ENCODE measurements at places on chromosomes 7 and 10. TPM values are rescaled to one million over a fixed set of nuclear protein-coding genes. Genes with fewer than 3 reads are reported as not detected.

The RGR gene
- not detected for total RNA-seq

DNA sequence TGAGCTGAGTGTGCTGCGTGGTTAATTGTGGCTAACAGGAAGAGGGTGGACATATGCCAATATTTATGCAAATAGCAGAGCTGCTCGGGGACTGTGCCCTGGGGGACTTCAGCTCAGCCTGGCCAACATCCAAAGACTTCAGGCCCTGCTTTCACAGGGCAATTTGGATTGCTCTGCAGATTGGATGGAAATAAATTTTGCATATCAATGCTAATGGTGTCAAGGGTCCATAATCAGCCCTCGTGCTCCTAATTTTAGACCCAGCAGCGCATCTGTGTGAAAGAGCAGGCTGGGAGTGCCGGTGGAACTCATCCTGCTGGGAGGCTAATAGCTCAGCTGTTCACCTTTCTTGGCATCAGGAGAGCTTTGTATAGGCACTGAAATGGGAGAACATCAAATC, 270.1 kb downstream of the TCERG1L start:
- H3K27ac ChIP-seq = no peak overlapping the region
- no peak overlapping the region for H3K4me3 ChIP-seq
- DNase-seq = no peak
- H3K4me1 ChIP-seq = no peaks in the 10 kb centered on the region

The P4HA1 gene
- 24.6 TPM for total RNA-seq

DNA sequence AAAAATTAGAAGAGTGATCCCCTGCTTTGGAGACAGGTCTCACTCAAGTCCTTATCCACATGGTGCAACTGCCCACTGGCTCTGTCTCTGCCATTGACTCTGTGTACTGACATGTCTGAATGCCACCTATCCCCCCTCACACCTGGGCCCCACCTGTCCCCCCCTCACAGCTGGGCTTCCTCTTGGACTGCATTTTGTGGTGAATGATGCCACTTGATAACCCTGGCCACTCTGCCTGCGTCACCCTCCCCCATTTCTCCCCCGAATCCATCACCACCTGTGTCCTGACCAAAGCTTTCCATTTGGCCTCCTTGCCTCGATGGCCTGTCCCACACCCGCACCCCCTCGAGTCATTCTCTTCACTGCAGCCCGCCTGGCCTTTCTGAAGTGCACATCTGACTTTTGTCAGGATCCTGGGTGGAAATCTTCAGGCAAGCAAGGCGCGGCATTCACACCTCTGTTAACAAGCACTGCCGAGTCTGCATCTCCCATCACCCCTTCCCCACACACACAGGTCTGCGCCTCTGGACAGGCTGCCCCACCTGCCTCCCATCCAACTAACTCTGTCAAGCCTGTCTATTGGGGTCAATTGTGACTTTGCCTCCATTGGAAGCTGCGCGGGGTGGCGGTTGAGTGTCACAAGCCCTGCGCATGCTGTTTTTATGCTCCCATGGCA, 175.3 kb upstream of the KLF14 start:
- H3K36me3 ChIP-seq = no peaks in the 10 kb centered on the region
- no peak overlapping the region for H3K4me3 ChIP-seq
- H3K27ac ChIP-seq = no peak overlapping the region
- no peak for DNase-seq

GRCh38 chr7:149216402-149216801, 21.1 kb downstream of the ZNF282 start:
- peaks cover 37% of the 10 kb centered on the region for H3K36me3 ChIP-seq
- no peaks in the 10 kb centered on the region for H3K4me1 ChIP-seq
- no peak overlapping the region for H3K4me3 ChIP-seq

- H3K4me3 ChIP-seq = no peak overlapping the region
- H3K36me3 ChIP-seq = no peaks in the 10 kb centered on the region
- H3K4me1 ChIP-seq = peaks cover 24% of the 10 kb centered on the region
- no peaks in the 10 kb centered on the region for H3K27me3 ChIP-seq
- DNase-seq = no peak
- H3K27ac ChIP-seq = no peak overlapping the region
Measured at GRCh38 chr7:117092785-117093184, 139.5 kb downstream of the ST7 start.

Data from type B pancreatic cell (in vitro differentiated cells).